ENCODE measurements at places on chromosomes 13 and 19.
A peak's percentile ranks its signal among the peaks of the same experiment; 100 is the strongest.

- no peak for DNase-seq
These were observed 66.6 kb downstream of the SPRYD7 start for GRCh38 chr13:49869519-49869918.

DNA sequence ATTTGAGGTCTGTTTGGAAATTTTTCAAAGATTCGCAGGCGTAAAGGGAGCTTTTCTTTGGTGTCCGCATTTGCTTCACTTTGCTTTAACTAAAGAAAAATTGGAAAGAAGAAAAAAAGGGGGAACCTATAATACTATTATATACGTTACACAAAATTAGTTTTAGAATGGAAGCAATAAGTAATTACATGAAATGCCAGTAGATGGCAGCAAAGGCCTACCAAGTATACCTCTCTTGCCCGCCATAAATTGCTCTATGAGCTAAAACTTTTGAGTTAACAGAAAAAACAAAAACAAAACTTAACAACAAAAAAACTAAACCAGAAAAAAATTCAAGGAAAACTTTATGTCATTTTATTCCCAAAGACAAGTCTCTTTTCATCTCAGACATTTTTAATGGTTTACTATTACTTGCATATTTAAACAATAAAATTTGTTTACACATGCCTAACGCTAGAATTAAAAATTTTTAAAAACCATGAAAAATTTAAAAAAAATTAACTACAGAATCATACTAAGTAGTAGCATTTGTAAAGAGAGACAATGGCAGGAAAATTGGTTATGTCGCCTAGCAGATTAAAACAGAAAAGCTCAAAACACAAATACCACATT is 271.4 kb downstream of the NALCN start:
- no peak for DNase-seq

GRCh38 chr19:43633520-43633919 is 6.1 kb downstream of the CADM4 start:
- no peak for DNase-seq

DNA sequence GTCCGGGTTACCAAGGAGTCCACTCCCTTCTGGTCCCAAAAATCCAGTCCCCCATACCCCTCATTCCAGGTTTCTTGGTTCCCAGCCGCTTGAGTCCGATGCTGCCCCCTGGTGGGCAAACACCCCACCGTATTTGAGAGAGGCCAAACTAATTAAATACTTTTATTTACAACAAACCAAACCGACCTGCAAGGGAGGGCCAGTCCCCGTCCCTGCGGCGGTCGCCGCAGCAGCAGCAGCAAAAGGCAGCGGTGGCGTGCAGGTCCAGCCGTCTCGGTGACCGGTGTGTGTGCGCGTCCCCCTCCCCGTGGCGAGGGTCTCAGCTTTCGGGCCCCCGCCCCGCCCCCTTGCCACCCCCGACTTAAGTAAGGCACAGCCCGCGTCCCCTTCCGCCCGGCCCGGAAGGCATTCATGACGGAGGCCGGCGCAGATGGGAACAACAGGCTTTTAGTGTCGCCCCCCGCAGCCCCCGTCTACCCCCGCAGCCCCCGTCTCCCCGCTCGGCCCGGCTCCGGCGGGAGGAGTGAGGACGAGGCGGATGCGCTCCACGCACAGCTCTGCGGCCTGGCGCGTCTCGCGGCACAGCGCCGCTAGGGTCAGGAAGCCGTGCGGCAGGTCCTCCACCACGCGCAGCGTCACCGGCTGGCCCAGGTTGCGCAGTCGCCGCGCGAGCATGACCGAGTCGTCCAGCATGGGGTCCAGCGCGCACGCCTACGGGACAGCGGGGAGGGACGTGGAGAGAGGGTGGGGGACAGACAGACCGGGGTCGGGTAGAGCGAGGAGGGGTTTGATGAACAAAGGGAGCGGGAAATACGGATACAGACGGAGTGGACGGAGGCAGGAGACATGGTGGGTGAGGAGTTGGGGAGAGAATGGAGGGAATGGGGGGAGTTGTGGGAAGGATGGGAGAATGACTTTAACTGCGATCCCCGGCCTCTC is 11.5 kb upstream of the CNFN start:
- peak; percentile 81 for DNase-seq

Measured in left ventricle myocardium inferior (tissue), 1 donor.